ENCODE measurements at places on chromosomes 2 and 18.

DNA sequence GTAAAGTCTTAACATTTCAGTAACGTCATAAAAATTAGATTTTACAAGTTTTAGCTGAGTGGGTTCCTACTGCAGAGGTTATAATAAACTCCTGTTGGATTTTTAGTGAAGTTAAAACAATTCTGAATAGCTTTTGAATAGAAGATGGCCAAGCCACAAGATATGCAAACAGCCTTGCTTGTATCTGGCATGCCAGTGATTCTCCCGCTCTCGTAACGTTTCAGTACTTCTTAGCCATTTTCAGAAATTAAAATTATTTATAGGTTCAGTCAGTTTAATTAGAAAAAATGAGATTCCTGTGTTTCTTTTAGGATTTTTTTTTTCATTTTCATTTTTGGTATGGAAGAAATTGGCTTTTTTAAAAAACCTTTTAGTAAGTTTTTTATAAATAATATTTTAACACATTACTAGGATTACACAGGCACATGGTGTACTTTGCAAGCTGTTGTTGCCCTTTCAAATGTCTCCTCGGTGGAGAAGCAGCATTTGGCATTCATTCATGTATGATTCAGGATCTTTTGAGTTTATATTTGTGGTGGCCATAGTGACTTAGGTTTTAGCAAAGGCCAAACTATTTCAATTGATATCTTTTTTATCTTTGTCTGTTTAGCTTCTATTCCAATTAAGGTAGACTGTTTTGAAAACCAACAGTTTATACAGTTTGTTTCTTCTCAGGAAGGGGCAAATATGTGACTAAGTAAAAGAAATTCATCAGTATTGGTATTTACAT is 30.6 kb upstream of the RND3 start:
- no peak for DNase-seq

DNA sequence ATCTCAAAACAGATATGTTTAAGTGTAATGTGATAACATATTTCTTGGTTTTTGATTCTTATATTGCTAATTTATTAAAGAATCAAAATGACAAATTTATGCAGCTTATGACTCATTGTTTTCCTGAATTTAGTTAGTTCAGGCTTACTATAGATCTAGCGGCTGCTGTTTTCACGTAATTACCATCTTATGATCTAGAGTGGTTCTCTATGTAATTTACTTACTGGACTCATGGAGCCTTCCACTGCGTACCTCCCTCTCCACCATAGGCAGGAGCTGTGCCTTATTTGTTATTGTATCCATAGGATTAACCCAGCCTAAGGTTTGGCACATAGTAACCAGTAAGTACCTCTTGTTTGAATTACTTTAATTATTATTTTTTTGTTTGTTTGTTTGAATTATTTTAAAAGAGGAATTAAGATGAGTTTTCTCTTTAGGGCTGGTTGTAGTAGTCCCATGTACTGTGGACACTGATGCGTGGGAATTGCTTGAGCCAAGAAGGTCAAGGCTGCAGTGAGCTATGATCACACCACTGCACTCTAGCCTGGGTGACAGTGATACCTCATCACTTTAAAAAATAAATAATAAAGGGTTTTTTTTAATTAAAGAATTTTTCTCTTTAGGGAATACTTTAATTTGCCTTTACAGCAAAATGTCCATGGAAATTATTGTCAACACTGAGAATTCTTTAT is 165.5 kb downstream of the PHLPP1 start:
- no peak for DNase-seq

DNA sequence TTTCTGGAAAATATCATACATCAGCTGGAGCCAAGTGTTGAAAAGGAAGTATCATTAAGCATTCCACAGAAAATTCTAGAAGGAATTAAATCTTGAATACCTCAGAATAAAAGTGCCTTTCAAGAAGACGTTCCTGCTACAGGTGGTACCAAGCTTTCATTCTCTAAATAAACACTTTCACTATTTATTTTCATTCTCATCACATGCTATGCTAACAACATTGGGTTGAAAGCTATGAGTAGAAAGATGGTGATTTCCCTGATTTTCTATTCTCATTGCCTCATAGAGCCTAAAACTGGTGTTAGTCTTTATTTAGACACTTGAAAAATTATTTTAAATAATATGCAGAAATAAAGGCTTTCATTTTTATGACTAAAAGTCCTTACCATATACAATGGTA is 324.7 kb downstream of the LRP1B start:
- no peak for DNase-seq

- no peak for DNase-seq
These were observed 178.5 kb upstream of the SESTD1 start for GRCh38 chr2:179443180-179443579.

GRCh38 chr18:38941711-38942561 is 1376.3 kb upstream of the CELF4 start:
- no peak for DNase-seq

- DNase-seq: no peak
These were observed 340.5 kb upstream of the SLC39A10 start for GRCh38 chr2:195316486-195316885.

- DNase-seq: no peak
These were observed 43.8 kb upstream of the ZNF516 start for GRCh38 chr18:76538846-76539245.

DNA sequence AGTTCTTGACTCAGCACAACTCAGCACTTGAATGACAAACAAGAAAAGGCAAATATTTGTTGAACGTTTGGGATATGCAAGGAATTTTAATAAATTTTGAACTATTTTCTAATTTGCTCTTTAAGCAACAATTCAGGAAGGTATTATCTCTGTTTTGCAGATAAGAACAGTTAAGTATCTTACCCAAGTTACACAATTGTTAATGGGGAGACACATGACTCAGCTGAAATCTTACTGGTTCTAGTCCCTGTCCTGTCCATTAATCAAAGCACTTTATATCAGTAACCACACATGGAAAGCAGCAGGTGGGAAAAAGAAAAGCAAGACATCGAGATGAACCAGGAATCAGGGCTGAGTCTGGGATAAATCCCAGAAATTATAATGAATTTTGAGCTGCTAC is 493.9 kb upstream of the PIK3C3 start:
- DNase-seq: no peak

GRCh38 chr2:201777043-201777442 is 3.7 kb downstream of the ALS2 start:
- DNase-seq: no peak

DNA sequence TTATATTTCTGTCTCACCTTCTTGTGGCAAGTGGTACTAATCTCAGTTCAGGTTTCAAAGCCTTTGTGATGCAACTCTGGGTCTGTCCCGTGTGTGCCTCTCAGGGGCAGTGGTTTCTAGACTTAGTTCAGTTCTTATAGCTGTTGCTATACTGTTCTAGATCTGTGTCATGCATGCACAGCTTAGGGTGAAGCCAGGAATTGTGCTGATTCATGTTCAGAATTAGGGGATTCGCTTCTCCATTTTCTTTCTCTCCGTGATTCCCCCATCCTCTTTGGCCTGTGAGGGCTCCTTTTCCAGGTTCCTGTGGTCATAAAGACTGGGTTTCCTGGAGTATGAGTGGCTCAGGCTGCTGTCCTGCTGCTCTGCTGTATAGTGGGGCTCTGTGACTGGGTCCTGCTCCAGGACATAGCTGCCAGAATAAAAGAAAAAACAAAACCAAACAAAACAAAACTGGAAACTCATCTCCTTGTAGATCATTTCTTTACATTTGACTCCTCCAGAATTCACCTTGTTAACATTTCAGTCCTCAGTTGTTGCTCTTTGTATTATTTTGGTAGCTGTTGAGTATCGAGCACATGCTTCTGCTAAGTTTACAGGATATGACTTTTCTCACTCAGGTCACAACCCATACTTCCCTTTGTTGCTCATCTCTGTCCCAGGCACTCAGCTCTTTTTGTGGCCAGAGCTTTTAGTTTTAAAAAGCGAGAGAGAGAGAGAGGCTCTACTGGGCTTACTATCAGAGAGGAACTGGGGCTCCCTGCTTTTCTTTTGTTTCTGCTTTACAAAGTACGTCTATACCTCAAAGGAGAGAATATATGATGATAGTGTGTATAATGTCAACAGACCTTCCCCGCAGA is 34.2 kb downstream of the CERS6 start:
- no peak for DNase-seq

DNA sequence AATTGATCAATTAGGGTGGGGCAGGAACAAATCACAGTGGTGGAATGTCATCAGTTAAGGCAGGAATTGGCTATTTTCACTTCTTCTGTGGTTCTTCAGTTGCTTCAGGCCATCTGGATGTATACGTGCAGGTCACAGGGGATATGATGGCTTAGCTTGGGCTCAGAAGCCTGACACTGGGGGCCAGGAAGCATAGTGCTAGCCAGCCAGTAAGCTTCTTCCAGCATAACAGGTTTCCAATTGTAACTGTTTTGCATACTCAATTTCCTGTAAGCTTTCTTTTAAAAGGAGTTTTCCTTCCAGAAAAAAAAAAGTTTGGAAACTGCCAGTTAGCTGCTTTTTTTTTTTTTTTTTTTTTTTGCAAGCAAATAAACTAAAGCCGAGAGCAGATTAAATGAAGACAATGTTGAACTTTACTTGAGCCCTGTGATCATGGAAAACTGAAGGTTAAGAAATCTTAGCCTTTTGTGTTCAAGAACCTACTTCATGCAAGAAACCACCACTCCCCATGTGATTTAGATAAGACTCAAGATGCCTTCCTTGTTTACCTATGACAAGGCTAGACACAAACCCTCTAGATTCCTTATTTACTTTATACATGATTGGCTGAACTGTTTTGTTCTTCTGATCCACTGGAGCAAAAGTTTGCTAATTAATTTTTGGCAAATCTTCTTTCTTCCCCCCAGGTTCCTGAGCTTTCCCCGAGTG is 126.9 kb upstream of the LINC00305 start:
- DNase-seq: no peak

DNA sequence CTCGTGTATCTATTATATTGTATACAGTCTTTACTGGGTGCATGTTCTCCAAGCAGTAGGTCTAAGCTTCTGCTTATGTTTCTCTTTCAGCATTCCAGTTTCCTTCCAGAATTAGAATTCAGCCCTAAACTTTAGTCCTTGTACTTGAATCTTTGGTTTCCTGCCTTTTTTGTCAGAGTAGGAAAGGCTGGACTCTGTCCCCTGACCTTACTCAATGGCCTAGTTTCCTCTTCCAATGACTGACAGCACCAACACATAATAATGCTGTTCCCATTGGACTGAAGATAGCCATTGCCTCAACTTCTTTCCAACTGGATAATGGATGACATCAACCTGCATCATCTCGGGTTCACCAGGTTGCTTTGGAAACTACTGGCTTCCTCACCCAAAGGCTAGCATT is 217.0 kb downstream of the FIGN start:
- no peak for DNase-seq

GRCh38 chr2:84946204-84947009 is 24.6 kb upstream of the KCMF1 start:
- no peak for DNase-seq

GRCh38 chr2:100821255-100821910 is 1.4 kb downstream of the NPAS2 start:
- no peak for DNase-seq

DNA sequence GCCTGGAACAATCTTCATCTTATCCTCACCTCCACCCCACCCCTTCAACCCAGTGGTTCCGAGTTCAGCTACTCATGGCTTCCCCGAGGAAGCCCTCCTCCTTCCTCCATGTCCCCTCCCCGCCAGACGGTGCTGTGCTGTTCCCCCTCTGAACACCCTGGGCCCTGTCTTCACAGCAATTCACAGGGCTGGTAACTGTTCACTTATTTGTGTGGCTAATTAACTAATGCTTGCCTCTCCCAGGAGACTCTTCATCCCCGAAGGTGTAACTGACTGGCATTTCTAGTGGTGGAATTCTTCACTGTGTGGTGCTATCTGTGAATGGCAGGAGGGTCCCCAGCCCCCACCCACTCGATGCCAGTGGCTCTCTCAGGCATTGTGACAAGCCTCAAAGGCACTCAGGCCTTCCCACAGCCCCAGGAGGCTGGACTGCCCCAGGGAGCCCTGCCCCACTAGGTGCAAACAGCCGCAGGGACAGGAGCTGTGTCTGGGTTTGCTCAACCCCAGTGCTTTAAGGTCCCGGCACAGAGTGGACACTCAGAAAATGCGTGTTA is 133.7 kb upstream of the ID2 start:
- no peak for DNase-seq

DNA sequence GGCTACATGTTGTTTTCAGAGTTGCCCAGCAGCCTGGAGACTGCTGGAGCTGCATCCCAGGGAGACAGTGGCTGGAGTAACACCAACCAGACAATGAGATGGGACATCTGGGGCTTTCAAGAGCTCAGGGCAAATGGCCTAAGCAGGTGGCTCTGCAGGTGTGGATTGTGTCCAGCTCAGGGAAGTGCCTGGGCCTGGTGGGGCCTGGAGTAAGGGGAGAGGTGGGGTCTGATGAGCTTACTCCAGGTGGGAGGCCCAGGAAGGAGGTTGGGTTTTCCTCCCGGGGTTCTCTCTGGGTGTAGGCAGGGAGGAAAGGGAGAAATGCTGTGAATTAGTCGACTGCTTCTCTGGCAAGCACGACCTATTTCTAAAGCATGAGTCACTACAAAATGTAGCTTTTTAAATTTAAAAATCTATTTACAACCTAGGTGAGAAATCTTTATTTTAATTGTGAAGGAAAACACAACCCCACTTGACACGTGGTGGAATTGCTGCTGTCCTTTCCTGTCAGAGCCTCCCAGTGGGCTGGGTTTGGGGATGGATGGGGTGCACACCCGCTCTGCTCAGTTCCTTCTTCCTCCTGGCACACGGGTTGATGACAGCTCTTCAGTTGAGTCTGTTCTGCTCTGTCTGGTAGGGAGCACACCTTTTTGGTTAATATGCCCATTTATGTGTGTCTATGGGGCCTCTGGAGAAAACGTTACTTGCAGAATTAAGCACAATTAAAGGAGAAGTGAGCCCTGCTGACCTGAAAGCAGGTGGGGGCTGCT is 81.6 kb downstream of the SH3RF3 start:
- DNase-seq: no peak

DNA sequence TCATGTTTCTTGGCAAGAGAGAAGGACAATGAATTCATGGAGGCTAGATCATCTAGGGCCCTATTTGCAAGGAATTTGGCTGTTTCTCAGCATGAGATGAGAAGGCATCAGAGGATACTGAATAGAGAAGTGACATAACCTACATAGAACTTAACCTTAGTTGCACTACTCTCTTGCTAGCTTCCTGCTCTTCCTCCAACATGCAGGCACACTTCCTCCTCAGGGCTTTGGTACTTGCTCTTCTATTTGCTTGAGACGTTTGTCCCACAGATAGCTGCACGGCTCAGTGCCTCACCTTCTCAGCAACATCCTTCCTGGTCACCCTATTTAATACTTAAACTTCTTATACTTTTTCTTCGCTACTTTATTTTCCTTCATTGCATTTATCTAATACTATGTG is 20.0 kb upstream of the LANCL1 start:
- DNase-seq: no peak

All from NCI-H524 (cell line).